ENCODE measurements at places on chromosomes 3 and 15. TPM values are rescaled to one million over a fixed set of nuclear protein-coding genes. Genes with fewer than 3 reads are reported as not detected.

Gene ZNF501
- 4.5 TPM for total RNA-seq

Gene CCDC13
- total RNA-seq = 0.19 TPM

Gene BNC1
- 5.8 TPM for total RNA-seq

Gene IQCH
- total RNA-seq = 3.1 TPM

Gene SERPINI2
- total RNA-seq = not detected

Gene KCNMB3
- total RNA-seq = 0.85 TPM

Gene PEX11A
- 2.9 TPM for total RNA-seq

Gene PLA1A
- total RNA-seq = not detected

Gene GMPS
- total RNA-seq = 95.7 TPM

Gene HCN4
- not detected for total RNA-seq

Gene PYGO1
- total RNA-seq = 8.7 TPM

Gene GOLGA6L9
- 0.77 TPM for total RNA-seq

Gene CHST13
- total RNA-seq = not detected

Gene LRRIQ4
- 0.19 TPM for total RNA-seq

Gene CELSR3
- 0.85 TPM for total RNA-seq

Gene SI
- total RNA-seq = not detected

Gene GOLGA6A
- under 0.01 TPM for total RNA-seq

Gene CSPG5
- 0.19 TPM for total RNA-seq

Gene CIDEC
- total RNA-seq = under 0.01 TPM

Gene GNAT1
- not detected for total RNA-seq

Gene SHC4
- total RNA-seq = 6.5 TPM

Gene SH3GL3
- total RNA-seq = not detected

Gene ARHGEF26
- 1.1 TPM for total RNA-seq

Gene CHDH
- under 0.01 TPM for total RNA-seq

Gene NPAP1
- total RNA-seq = not detected

Gene PLCH1
- total RNA-seq = under 0.01 TPM

Gene BTLA
- not detected for total RNA-seq

Gene TNFSF10
- 0.96 TPM for total RNA-seq

Gene PRR20G
- total RNA-seq = not detected

Gene DNAH1
- 2.0 TPM for total RNA-seq

Gene OR5K2
- total RNA-seq = not detected

Gene PPP1R14D
- total RNA-seq = not detected

Gene GOLGA6L22
- not detected for total RNA-seq

Gene GOLGA6B
- not detected for total RNA-seq

Gene PIF1
- 6.8 TPM for total RNA-seq

Gene NR2E3
- total RNA-seq = 0.38 TPM

Gene NDN
- 43.7 TPM for total RNA-seq

Gene ECE2
- not detected for total RNA-seq

Gene AADACL2
- not detected for total RNA-seq
